ENCODE measurements at places on chromosomes 1 and 21. TPM values are rescaled to one million over a fixed set of nuclear protein-coding genes. Genes with fewer than 3 reads are reported as not detected.
A peak's percentile ranks its signal among the peaks of the same experiment; 100 is the strongest.

DNA sequence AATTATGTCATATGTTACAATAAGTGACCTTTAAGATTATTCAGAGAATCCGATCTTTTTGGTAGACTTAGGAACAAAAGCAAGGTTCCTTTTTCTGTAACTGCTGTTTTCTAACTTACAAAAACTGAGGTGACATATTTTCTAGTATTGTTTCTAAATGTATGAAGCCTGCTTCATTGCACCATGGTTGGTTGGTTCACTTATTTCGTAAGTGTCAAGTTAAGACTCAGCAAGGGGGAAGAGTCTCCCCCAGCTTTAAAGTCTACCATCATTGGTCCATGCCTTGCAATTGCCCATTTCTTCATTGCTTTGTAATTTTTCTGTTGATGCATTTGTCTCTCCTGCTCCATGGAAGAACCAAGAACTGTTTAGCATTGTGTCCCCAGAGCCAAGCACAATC, 136.9 kb downstream of the DISC1 start:
- no peak for DNase-seq

- no peak for DNase-seq
These were observed 15.4 kb downstream of the CTH start for GRCh38 chr1:70426154-70427131.

DNA sequence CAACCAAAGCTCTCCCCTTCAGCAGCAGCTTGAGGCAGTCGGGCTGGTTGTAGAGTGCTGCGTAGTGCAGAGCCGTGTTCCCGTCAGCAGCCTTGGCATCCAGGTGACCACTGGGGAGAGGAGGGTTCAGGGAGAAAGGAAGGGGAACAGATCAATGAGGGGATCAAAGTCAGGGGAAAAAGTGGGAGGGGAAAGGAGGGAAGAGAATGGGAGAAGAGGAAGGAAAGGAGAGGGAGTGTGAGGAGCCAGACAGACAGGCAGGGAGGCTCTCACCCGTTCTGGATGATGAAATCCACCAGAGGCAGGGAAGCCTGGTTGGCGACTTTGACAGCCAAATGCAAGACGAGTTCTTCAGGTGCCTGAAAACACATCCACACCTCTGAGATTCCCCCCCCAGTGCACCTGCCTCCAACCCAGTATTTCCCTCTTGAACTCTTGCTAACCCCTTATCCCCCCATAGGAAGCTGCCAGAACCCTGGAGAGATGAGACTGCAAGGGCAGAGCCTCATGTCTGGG, 9.8 kb upstream of the TCEA3 start:
- DNase-seq: no peak

DNA sequence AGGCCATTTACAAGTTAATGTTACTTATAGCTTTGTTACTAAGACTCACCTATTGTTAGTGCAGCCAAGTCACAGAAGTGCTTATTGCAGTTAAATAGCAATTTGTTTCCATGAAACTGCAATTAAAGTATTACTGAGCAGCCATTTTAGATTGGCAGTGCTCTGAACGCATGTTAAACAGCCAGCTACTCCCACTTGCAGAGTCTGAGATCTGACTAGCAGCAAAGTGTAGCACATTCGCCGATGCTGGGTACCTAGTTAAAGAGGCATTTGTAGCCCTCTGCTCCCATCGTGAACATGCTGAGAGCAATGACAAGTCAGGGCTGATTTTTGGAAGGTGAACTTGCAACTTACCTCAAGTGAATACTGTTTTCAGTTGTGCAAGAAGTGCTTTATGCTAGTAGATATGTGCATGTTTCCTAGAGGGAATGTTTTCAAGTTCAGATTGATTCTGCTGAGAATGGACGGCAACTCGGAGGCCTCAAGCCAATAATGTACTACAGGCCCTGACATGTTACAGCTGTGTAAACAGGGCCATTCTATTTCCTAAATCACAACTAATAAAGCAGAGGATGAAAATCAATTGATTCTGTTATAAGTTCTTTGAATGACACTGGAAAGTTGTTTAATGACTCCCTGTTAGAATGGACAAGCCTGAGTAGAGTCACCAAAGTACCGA, 19.8 kb downstream of the LMO4 start:
- DNase-seq: no peak

DNA sequence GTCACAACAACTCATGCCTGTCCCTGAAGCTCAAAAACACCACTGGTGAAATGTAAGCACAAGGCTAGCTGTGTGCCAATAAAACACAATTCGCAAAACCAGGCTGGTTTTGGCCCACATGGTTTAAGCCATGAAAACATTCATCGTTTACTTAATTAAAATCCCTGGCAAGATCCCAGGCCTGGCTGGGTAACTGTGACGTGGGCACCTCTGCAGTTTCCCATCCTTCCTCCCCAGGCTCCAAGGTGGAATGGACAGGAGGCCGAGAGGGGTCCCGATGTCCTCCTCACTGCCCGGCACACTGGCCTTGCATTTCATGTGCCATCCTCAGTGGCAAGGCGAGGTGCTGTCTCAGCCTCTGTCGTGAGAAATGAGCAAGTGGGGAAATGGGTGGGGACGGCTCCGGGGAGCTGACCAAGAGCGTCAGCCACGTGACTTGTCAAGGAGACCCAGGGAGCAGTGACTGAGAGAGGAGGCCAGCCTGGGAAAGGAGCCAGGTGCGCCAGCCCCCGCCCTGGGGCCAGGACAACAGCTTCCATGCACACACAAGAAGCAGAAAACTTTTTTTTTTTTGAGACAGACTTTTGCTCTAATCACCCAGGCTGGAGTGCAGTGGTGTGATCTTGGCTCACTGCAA, 153.1 kb upstream of the RAB4A start:
- DNase-seq: peak; percentile 64

DYNLT5 gene
- total RNA-seq: 2.3 TPM

- peak; percentile 55 for DNase-seq
These were observed 180.5 kb downstream of the DYRK1A start for GRCh38 chr21:37546949-37547614.

CD55 gene
- total RNA-seq: 39.2 TPM

GRCh38 chr1:42742617-42743316, 2.7 kb upstream of the CLDN19 start:
- DNase-seq: no peak

DNA sequence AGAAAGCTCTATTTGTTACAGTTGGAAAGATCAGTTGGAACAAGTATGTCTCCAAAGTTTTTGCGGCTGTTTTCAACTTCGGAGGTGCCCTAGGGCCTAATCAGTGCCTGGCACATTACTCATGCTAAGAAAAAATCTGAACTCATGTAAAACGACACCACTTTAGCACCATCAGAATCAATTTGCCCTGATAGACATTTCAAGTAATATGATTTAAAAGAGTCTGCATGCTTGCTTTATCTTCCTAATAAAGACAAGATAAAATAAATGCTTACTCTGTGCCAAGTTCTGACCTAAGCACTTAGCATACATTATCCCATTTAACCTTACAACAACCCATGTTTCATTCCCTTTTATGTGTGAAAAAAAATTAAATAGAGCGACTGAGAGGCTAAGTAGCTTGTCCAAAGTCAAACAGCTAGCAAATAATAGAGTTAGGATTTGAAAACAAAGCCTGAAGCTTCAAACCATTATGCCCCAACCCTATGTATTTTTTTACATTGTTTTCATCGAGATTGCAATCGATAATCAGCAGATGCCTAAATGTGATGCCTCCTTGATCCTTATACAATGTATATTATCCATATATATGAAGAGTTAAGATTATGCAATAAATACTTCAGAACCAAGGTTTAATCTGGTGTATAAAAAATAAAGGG, 91.3 kb downstream of the DENND1B start:
- DNase-seq: no peak
